ENCODE measurements at places on chromosomes 2 and 18.

GRCh38 chr2:37672104-37672869, 845 bp upstream of the CDC42EP3 start:
- DNase-seq, result peak; percentile 68

GRCh38 chr2:72612614-72613160, 213.1 kb downstream of the EXOC6B start:
- no peak for DNase-seq

GRCh38 chr2:31390324-31390723, 24.2 kb downstream of the XDH start:
- DNase-seq, result no peak

- DNase-seq, result peak; percentile 7
Measured at GRCh38 chr2:127584516-127585033, 49.1 kb downstream of the MYO7B start.

DNA sequence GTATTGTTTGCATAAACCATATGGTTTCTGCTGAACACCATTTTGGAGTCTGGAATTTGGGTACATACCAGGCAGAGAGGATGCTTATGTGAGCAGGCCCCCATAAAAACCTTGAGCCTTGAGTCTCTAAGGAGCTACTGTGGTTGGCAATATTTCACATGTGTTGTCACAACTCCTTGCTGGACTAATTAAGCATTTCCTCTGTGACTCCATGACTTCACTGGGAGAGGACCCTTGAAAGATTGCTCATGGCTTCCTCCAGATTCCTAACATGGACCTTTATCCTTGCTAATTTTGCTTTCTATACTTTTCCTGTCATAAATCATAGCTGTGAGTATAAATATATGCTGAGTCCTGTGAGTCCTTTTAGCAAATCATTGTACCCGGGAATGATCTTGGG, 7.6 kb upstream of the COQ10B start:
- DNase-seq, result no peak

DNA sequence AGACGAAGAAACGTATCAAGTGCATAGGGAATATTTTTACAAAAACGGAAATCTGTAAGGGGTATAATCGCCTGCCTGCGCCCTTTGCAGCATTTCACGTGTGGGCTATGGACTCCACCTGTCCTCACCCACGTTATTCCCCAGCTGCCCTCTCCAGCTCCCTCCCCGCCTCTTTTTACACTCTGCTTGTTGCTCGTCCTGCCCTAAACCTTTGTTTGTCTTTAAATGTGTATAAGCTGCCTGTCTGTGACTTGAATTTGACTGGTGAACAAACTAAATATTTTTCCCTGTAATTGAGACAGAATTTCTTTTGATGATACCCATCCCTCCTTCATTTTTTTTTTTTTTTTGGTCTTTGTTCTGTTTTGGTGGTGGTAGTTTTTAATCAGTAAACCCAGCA, 169.4 kb upstream of the SIX3 start:
- no peak for DNase-seq

DNA sequence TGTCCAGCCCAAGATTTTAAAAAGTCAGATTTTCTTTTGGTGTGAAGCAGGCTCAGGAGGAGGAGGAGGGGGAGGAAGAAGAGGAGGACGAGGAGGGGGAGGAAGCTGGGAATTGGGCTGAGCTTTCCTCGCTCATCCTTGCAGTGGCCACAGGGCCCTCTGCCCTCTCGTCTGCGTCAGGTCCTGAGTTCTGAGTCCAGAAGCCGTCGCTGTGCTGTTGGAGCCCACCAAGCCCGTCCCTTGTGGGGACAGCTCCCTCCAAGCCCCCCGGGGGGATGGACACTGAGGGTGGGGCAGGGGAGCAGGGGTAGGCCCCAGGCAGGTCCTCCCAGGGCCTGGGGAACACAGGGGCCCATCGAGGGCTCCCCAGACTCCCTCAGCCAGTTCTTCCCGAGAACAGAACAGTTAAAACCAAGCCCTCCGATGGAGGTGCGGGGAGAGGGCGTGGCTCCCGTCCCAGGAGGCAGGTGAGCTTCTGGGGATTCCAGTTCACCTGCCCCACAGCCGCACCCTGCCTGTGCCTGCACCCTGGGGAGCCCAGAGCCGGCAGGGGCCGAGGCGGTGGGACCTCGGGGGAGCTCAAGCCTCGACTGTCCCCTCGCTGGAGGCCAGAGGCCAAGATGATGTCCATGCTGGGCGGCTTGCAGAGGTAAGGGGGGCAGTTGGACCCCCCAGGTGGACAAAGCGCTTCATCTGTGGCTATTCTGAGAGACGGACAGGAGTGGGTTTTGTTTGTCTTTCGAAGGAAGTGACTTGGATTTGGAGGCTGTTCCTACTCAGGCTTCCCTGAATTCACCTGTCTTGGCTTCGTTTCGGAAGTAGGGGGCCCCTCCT, at the start of gene GAL3ST2:
Gene GAL3ST2 (plus strand): TSS at position 487 of the 834 bp plus-strand sequence. CDS start 134 bp downstream, at position 621.
- DNase-seq, result no peak

- no peak for DNase-seq
Measured at GRCh38 chr2:68060652-68061051, 2.2 kb downstream of the C1D start.

- DNase-seq, result no peak
Measured at GRCh38 chr2:232700154-232700553, 3.0 kb downstream of the GIGYF2 start.

DNA sequence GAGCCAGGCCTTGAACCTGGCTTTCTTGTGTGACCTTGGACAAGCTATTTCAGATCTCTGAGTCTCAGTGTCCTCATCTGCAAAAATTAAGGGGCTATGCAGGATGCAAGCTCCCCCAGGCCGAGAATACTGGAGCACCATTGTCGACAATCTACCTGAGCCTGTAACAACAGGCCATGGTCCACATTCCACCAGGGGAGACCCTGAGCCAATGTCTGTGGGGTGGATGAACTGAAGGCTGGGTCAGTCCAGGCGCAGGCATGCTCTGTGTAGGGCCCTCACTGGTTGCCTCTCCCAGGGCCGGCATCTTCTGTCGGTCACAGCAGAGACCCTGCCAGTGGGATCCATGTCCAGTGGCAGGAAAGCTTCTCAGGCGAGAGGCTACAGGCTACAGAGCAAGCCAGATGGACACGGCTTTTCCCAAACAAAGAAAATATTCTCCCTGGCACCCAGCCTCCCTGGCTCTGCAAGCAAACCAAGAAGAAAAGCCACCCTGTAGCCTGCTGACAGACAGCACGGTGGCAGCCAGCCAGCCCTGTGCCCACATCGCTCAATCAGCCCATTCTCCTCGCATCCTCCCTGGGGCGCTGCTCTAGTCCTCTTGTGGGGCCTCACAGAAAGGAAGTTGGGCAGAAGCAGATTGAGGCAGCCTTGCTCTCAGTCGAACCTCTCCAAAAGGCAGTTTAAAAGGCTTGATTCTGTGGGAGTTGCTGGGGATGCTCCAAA, 48.7 kb upstream of the FZD7 start:
- DNase-seq, result no peak

GRCh38 chr18:79766308-79766707, 31.4 kb upstream of the KCNG2 start:
- DNase-seq, result no peak

- no peak for DNase-seq
Measured at GRCh38 chr2:201357221-201357620, at the start of gene FLACC1. TSS of gene FLACC1 (minus strand) at chr2:201357345. CDS start at chr2:201351404, 5,941 bp downstream.

DNA sequence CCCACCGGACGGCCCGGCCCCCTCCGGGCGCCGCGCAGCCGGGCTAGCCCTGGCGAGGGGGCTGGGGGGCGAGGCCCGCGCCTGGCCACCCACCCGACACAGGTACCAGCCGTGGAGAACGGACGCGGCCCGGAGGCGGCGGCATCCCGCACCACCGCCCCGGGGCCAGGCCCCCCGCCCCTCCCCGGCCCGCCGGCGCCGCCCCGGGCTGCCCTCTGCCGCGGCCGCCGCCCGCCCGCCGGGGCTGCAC, 405 bp downstream of the SOS1 start:
- DNase-seq, result no peak

GRCh38 chr2:131014141-131014540, 79.1 kb downstream of the FAM168B start:
- DNase-seq, result no peak

DNA sequence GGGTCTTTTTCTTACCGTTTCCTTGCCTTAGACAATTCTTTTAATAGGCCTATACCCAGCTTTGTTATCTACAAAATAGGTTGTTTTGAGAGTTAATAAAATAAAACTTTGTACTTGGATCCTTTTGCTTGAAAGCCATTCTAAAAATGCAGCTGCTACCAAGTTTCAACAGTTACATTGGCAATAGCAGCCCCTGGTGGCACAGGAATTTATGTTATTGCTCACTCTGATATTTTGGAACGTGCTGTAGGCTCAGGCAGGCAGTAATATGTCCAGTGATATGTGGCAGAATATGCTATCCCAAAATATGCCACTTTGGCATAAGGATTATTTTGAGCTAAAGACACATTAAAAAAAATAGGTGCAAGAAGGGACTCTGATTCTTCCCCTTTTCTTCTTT, 6.7 kb upstream of the COMMD1 start:
- DNase-seq, result no peak

DNA sequence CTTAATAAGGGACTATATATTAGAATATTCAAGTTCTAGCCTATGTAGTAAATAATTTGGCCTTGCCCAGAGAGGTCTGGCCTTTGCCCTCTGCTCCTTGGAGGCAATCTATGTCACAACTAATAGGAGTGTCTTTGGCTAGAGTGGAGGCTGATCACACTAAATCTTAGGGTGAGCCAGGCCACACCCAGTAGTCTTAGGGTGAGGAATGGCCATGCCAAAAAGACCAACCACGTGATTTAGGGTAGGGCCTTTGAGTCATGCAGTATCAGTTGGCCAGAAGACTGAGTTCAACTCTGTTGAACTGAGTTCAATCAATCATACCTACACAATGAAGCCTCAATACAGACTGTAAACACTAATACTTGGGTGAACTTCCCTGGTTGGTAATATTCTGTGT, 26.0 kb upstream of the FLACC1 start:
- DNase-seq, result no peak

- DNase-seq, result no peak
Measured at GRCh38 chr2:156647377-156648010, 211.3 kb downstream of the GPD2 start.

GRCh38 chr18:2139691-2140090, 431.6 kb downstream of the METTL4 start:
- DNase-seq, result no peak

- no peak for DNase-seq
Measured at GRCh38 chr2:157769856-157770255, 106.3 kb downstream of the ACVR1 start.

DNA sequence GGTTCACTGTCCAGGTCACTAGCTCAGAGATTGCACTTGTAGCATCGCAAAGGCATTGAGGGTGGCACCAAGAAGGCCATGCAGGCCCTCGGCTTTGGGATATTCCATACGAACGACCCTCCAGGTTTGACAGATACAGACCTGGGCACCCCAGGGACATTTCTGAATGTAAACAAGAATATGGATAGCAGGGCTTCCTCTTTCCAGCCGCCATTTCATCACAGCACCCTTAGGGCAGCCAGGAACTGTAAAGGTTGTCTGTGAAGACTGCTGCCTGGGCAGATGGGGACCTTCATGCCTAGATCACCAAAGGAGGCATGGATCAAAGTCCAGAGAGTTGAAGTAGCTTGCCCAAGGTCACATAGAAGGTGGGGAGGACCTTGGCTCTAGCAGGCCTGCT, 70.5 kb downstream of the ACTR2 start:
- DNase-seq, result no peak

DNA sequence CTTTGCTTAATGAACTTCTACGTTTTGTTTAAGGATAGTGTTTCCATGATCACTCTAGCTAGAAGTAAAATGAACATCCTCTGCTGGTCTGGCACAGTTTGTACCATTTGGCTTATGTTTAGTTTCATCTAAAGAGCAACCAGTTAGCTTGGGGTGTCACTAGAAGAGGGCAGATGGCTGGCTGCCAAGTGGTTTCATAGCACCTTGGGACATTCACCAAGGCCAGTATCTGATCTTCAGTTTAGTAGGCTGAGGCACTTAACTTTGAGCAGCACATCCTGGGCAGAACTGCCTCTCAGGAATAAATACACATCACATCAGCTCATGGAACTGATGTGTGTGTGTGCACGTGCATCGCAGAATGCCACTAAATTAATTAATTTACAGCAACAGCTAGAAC, 68.4 kb downstream of the NXPH2 start:
- no peak for DNase-seq

DNA sequence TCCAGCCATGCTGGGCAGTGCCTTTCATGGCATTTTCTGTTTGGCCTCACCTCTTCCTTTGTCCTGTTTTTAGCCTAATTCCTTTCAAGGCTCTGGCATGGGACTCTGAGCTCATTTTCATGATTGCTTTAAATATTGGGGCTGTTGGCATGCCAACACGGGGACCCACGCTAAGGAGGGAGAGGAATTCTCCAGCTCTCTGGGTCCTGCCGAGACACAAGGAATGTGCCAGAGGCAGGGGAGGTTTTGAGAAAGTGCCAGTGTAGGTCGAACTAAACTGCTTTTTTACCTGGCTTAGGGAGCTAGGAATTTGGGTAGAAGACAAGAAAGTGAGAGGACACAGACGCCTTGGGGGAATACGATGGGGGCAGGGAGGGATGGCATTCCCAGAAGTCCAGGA, 42.3 kb downstream of the RPL37A start:
- DNase-seq, result no peak

GRCh38 chr2:165015052-165015642, 59.8 kb upstream of the SLC38A11 start:
- no peak for DNase-seq

DNA sequence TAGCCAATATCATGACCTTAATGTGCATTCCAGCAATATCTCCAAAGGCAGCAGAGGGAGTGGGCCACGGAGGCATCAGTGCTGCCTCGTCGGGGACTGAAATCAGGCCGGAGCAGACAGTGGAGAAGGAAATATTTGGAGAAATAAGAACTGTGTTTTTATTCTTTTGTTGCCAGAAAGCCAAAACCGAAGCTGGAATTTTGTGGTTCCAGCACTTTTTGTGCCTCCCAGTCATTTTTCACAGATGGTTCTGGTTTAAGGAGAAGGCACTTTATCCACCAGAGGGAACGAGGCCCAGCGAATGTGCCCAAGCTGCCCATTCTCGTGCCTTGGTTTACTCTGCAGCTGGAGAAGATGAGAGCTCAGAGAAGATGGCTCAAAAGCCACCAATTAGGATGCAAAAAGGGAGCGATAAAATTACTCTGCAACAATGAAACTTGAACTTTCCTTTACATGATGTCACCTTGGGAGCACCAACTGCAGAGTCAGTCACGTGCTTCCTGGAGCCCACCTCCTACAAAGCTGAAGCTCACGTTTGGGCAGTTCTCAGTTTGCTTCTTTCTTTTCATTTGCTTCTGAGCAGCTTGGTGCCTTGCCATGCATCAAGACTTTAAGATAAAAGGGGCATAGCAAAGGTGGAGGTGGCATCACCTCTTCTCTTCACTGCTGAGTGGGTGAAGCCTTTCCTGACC, 288.7 kb downstream of the LPIN1 start:
- DNase-seq, result no peak

Measured in activated B cell treated with CpG ODN at 0.5 μM for 24 hours (primary cell).